ENCODE measurements at places on chromosomes 2 and 18.

DNA sequence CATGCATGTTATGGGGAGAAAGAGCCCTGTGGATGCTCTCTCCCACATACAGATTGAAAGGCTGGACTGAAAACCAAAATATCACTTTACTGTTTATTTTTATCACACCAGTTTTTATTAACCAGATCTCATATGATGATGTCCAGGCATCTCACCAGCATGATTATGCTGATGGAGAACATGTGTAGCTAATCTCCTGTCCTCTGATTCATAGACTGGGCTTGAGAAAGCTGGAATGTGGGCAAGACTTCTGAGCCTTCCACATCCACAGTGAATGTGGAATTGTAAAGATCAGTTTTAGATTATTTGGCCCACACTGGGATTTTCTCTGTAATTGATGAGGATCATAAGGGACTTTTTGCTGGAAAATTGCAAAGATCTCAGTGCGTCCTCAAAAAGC is 137.9 kb downstream of the ICOS start:
- no peak for DNase-seq

GRCh38 chr2:205633994-205634393 is 48.3 kb upstream of the NRP2 start:
- DNase-seq, result no peak

GRCh38 chr2:218476676-218477075 is 57.8 kb downstream of the VIL1 start:
- DNase-seq, result no peak

GRCh38 chr2:55422876-55423665 is 3.4 kb upstream of the CCDC88A start:
- DNase-seq, result peak; percentile 14

DNA sequence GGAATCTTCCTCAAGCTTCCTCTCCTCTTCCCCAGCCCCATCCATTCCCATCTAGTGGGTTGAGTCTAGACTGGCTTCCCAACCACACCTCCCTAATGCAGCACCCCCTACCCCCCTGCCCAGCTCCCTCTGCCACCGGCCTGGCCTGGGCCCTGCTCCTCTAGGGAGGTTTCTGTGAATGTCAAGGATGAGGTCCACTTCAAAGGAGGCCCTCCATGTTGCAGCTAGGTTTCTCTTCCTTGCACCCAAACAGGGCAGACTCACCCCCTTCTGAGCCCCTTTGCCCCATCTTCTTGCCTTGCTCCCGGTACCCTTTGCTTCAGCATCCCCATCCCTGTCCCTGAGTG is 18.3 kb downstream of the EMX1 start:
- no peak for DNase-seq

DNA sequence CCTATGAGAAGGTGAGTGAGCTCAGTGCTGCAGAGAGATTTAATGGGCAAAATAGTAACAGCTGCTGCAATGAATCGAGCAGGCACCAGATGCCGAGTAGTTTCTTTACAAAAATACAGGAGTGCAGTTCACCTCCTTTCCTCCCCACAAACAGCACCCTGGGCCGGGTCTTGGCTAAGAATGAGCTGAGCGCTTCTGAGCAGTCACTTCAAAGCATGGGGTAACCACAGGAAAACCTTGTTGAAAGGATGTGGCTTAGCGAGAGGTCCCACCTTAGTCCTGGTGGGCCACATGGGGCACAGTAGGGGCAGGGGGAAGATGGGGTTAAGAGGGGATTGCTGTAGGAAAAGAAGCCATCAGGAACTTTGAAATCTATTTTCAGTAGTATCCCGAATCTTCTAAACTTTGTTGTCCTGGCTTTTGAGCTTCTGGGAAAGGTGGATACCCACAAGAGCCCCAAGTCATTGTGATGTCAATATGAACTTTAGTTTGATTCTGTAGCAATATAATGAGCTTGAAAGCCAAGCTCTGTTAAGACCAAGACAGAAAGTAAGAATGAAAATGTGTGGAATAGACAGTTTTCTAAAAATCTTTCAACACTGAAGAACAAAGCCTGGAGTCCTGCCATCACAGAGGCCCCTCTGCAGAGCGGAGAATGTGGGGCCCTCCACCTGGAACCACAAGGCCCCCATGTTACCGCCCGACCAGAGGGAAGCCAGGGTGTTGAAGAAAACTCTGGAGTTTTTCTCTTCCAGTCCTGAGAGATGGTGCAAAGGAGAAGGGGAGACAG is 101.0 kb upstream of the ZNF236 start:
- DNase-seq, result no peak

Data from lung microvascular endothelial cell (primary cell).